SHP77 (cell line): ENCODE measurements at places on chromosomes 2 and 18.

GRCh38 chr2:108589781-108590180, 55.5 kb downstream of the LIMS1 start:
- DNase-seq: no peak

- DNase-seq: no peak
Observed at GRCh38 chr2:224039080-224039769, at the start of gene SERPINE2. TSS of gene SERPINE2 (minus strand) at chr2:224039286. CDS start at chr2:224001900, 37,386 bp downstream.

DNA sequence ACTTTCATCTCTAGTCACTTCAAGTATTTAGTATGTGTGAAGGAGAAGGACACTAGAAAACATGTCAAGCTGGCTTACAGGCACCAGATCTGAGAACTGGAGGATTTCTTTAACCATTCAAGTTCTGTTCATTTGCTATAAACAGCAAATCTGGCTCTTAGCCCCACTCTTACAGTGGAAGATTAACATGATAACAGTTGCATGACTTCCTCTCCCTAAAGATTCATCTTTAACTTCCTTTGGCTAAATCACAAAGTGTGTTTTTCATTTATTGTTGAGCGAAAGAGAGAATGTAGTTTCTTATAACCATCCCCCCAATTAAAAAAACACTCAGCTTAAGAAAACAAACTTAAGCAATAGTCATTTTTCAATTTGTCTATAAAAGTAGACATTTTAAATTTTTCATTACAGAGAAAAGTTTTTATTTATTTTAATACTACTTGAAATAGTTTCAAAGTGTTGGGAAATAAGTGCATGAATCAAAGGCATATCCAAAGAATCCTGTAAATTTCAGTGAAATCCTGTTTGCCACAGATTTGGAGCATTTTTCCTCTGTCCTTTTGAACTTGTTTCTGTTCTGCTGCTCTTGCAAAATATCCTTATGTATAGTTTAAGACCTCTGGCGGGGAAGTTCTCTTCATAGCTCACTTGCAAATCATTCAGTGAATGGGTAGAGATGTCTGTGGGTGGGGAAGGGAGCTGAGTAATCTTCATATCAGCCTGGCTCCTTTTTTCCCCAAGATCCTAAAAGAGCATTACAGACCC, 241.0 kb upstream of the RBBP8 start:
- no peak for DNase-seq

DNA sequence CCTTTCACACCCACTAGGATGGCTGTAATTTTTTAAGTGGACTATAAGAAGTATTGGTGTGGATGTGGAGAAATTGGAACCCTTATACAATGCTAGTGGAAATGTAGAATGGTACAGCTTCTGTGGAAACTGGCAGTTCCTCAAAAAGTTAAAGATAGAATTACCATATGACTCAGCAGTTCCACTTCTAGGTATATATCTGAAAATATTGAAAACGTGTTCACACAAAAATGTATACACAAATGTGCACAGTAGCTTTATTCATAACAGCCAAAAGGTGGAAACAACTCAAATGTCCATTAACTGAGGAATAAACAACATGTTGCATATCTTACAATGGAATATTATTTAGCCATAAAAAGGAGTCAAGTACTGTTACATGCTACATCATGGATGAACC, 17.7 kb downstream of the TANK start:
- DNase-seq: no peak

- DNase-seq: no peak
Observed at GRCh38 chr2:60947056-60947455, 65.7 kb downstream of the REL start.

GRCh38 chr2:167212014-167212648, 323.9 kb downstream of the XIRP2 start:
- peak; percentile 15 for DNase-seq

DNA sequence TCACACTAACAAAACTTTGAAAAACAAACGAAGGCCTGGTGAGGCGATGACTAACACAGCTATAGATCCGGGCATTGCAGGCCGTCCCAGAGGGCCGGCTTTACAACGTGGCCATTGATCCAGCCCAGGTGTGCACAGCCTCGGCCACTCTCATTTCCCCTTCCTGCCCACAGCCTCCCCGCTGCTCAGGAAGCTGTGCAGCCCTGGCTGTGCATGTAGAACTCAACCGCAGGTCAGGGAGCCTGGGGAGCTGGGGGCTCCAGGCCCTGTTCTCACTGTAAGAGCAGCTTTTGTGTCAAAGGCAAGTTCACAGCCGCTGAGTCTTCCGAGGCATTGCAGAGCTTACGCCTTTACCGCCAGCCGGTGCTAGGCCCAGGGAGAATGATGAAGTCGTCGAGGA, 87.2 kb downstream of the LONRF2 start:
- DNase-seq: no peak

DNA sequence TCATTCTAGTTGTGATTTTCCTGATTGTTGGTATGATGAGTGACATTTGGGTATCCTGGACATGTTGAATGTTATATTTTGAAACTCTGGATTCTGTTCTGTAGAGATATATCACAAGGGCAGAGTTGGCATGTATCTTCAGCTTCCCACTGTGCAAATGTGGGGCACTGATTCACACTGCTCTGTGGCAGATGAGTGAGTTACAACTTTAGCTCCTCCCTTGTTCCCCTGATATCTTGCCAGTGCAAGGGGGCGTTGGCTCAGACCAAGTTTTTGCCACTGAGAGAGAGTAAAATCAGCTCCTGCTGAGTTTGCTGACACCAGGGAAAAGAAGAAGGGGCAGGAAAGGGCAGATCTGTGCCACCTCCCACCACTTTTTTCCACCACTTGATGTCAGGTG, 199.6 kb upstream of the MMADHC start:
- DNase-seq: no peak

DNA sequence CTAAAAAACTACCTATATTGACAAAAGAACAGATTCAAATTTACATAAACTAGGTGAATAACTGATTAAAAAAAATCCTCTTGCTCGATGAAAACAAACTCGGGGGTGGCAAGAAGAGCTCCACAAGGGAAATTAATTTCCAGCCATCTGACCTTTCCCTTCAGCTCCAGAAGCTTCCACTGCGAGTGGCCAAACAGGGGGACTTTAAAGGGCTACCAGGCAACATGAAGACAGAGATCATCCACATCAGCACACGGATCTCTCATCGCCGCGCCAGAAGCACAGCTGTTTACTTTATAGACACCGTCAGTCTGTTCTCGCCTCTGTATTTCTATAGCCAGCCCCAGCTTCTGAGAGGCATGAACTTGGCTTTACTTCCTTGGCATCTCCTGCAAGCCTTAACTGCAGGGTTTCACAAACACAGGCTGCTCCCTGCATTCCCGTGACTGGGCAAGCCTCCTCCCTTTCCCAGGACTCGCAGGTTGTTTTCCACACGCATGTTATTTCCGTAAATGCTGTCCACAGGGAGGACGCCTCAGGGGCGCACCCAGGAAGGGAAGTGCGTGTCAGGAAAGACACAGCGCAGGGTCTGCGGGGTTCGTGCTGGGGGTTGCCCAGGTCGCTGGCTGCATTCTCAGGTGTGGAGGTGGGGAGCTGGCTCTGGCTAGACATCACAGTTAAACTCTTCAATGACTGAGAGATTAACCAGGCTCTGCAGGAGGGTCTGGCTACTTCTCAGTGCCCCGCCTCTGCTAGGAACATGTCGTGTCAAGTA, 85.0 kb downstream of the USP40 start:
- DNase-seq: no peak

DNA sequence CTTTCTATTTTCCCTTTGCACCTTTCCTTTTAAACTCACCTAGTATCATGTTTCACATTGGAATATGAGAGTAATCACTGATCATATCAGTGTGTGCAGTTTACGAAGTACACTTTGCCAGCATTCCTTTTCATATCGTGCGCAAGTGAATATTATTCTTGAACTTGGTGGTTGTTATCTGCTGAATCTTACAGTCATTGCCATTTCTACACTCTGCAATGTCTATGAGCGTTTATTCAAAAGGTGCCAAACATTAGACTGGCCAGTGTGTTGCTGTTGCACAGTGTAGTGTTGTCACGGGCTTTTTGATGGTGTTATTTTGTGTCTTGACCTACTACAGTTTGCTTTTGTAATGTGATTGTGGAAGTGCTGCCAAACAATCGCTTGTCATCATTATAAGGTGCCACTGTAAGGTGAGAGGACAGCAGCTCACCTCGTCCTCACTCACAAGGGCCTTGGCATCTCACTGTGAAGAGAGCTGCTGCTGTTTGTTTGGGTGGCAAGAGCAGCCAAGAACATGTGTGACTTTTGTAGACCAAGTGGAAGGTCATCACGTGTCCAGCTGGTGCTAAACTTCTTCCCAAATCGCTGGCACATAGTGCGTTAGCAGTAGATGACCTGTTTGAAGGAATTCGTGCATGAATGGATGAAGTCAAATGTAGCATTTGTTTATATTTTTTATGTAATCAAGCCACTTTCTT, 113.3 kb downstream of the MYO1B start:
- no peak for DNase-seq

DNA sequence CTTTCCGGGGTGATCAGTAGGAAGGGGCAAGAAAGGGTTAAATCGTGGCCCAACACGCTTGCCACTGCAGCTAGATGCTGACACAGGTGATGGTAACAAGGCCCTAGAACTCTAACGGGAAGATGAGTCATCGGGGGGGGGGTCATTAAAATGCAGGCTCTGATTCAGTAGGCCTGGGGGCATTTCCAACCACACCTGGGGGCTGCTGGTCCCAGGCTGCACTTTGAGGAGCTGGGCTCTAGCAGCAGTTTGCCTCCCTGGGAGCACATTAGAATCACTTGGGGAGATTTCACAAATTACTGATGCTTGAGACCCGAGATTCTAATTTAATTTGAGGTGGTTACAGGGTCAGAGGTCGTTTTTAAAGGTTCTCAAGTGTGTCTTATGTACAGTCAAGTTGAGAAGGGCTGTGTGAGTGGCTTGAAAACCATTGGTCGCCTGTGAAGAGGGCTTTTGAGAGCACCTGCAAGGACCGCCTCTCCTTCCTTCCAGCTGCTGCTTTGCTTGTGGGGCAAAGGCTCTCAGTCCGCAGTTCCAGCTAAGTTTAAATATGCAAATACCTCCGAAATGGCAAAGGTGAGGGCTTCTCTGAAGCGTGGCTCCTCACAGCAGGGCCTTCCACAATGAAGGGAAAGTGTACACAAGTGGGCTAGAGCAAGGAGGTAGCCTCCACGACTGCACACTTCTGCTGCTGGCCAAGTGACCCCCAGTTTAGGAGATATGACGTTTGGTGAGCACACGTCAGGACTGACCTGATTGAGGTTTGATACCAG, 128.0 kb upstream of the MSH6 start:
- DNase-seq: no peak

GRCh38 chr2:15040429-15041084, 408.0 kb downstream of the LRATD1 start:
- DNase-seq: peak; percentile 48

GRCh38 chr2:42168459-42169099, 574 bp upstream of the EML4 start:
- no peak for DNase-seq

DNA sequence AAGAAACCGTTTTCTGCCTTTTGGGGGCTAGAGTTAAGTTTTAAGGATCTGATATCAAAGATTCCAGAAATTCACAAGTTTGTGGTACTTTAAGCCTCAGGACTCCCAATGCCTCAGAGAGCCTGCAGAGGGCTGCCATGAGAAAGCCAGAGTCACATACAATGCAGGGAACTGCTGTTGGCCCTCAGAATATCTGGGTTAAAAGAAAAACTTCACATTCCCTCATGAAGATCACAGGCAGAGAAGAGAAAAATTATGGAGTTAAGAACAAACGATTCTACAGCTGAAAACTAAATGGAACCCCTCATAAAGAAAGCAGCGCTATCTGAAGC, 39.5 kb downstream of the HDAC4 start:
- DNase-seq: no peak

DNA sequence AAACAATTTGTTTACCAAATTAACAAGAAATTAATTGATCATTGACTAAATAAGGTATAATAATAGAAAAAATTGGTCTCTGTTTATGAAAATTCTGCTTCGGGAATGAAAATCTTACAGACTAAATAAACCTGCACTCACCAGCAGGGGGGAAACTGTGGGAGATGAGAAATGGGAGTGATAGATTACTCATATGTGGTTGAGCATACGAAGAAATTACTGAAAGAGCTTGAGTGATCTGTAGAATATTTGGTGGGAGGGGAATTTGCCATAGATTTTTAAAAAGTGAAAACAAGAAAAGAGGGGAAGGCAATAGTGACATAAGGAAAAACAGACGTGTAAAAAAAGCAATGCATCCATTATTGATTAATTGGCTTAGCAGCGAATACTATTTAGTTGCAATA, 2.2 kb downstream of the HMSD start:
- DNase-seq: no peak

DNA sequence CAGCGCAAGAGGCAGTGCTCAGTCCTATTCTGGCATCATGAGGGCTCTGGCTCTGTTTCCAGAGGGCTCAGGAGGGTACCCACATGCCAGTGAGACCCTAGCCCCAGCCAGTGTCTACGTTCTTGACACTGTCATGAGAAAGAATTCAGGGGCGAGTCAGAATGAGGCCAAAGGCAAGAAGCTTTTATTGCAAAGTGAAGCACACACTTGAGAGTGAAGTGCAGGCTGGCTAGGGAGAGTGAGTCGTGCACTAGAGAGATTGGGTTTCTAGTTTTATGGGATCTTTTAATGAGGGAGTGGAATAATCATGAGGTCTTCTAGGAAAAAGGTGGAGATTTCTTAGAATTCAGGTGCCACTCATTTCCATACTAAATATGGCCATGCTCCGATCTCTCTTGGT, 164.1 kb downstream of the DCDC2C start:
- DNase-seq: no peak
